Esophagus mucosa (tissue), 1 donor: ENCODE measurements at places on chromosomes 7 and 10. TPM values are rescaled to one million over a fixed set of nuclear protein-coding genes. Genes with fewer than 3 reads are reported as not detected.

GRM3 gene
- not detected for total RNA-seq

LIPK gene
- total RNA-seq, result 3.3 TPM

ATOH7 gene
- not detected for total RNA-seq

- no peak for ATAC-seq
These were observed 79.8 kb downstream of the ADARB2 start for GRCh38 chr10:1657479-1657878.

LDB3 gene
- 0.56 TPM for total RNA-seq

GDF10 gene
- not detected for total RNA-seq

SPDYE6 gene
- total RNA-seq, result not detected

DNA sequence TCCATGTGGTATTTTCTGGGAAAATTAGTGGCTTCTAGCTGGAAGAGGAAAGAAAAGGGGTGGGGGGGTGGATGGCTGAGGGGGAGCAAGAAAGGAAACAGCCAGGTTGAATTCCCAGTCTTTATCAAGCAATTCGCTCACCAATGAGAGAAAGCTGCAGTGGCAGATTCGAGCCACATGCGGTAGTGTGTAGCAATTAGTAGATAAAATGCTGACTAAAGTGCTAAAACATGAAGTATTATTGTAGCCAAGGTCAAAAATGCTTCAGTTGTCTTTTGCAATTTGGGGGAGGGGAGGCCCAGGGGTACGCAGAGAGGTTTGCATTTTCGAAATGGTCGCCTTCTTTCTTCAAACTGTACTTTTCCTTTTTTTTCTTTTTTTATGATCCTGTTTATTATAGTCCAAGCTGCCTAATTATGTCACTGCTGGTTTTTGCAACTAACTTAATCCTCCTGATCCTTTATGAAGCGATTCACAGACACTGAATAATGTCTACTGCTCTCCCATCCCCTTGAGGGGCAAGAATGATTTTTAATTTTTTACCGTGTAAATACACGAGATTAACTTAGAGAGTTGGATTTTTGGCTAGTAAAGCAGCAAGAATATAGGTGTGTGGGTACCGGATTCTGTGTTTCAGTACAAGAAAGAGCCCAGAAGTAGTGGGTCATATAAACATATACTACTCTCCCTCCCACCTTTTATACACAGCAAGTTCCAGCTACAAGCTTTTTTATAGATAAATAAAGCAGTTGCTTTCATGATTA, 3.6 kb upstream of the ARID5B start:
- peak; percentile 27 for ATAC-seq

NEUROD6 gene
- total RNA-seq, result not detected

AQP1 gene
- total RNA-seq, result 42.3 TPM

- ATAC-seq, result no peak
These were observed 26.7 kb upstream of the LYZL2 start for GRCh38 chr10:30656233-30656632.

LRRC18 gene
- total RNA-seq, result not detected

DNA sequence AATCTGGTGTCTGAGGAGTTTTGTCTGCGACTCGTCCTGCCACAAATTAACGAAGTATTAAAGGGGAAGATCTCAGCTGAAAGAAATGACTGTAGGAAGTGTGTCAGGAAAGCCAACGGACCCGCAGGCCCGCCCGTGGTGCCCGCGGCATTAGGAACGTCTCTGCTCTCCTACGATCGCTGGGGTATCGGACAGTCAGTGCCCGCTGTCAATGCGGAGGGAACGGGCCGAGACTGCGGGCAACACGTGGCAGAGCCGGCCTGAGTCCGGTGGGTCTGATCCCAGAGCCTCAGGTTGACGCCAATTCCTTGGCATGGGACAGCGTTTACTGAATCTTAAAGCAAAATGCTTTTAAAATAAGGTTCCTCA, 128.7 kb downstream of the KBTBD2 start:
- no peak for ATAC-seq

DNA sequence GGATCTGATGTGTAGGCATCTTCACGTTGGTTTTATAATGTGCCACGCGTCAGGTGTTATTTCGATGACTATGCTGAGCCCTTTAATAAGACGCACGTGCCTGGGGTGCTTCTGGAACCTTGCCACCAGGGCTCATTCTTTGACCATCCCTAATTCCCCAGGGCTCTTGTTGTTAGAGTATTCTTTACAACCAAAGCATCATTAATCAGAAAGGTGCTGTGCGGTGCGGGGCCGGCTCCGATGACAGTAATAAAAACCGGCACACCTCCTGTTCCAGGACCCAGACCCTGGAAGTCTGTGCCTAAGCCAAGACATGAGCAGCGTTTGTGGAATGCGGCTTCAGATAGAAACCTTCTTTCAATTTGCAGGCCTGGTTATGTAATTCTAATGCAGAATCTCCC, 58.4 kb downstream of the MGMT start:
- peak; percentile 34 for ATAC-seq
